Stimulated activated CD8-positive, alpha-beta memory T cell treated with anti-CD3 and anti-CD28 coated beads, Interleukin-7, amount 100 ng/mL, for 24 hours (primary cell): ENCODE measurements at places on chromosomes 6 and 20.

- DNase-seq = no peak
Observed at GRCh38 chr6:127484212-127484863, 25.1 kb upstream of the KIAA0408 start.

- no peak for DNase-seq
Observed at GRCh38 chr6:158769234-158769770, 49.9 kb downstream of the EZR start.

GRCh38 chr6:11121851-11122250 is 10.3 kb upstream of the ERVFRD-1 start:
- no peak for DNase-seq

- DNase-seq = no peak
Observed at GRCh38 chr20:995170-995569, 6.9 kb downstream of the RSPO4 start.

DNA sequence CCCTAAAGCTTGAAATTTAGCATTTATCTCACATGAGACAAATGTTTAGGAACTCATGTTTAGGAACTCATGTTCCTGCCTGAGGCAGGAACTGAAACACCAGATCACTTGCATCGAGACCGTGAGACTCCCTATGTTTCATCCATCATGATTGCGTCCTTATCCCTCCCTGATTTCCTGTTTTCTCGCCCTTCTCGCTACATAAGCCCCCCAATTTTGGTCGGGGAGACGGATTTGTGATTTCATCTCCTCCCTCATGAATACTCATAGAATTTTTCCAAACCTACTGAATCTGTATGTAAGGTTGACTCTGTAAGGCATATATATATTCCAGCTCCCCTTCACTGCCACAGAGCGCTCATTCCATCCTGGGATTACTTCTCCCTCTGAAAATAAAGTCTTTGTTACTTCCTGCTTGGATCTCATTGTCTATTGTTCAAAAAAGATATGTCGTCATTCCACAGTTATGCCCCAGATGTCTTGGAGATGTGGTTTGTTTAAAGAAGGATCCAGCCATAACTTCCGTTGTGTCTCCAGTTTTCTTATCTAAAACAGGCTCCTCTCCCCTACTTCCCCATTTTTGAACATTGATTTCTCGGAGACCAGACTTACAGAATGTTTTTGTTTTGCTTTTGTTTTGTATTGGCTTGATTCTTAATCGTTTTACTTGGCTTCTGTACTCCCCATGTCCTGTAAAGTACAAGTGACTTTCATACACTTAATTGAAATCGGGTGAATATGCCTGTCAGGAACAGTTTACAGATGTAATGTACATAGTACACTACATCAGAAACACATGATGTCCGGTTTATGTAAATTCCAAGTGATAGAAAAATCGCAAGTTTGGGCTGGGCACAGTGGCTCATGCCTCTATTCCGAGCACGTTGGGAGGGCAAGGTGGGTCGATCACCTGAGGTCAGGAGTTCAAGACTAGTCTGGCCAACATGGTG is 118.7 kb downstream of the HFE start:
- DNase-seq = no peak

DNA sequence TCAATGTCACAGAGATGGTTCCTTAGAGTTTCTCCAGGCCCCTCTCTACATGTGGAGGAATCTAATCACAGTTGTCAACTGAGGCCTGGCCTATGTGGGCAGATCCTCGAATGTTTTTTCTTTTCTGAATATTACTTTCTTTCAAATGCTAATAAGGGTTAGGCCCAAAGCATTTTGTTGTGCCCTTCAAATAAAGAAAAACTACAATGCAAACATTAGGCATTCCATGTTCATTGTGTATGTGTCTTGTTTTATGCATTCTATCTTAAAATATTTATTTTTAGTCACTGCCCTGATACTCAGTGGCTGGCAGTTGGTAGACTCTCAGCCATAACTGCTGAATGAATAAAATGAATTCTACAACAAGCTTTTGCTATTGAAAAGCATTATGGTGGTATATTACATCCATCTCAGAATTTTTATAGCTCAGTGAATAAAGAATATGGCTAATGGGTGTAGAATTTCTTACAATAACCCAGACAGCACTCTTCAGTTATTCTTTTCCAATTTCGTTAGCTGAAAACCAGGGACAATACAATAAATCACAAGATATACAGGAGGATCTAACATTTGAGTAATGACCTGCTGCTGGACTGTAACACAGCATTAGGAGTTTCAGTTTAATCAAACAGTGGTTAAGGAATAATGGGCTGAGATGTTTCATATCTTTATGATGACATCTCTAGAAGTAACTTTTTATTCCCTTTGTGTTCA is 28.3 kb downstream of the RGS17 start:
- no peak for DNase-seq

DNA sequence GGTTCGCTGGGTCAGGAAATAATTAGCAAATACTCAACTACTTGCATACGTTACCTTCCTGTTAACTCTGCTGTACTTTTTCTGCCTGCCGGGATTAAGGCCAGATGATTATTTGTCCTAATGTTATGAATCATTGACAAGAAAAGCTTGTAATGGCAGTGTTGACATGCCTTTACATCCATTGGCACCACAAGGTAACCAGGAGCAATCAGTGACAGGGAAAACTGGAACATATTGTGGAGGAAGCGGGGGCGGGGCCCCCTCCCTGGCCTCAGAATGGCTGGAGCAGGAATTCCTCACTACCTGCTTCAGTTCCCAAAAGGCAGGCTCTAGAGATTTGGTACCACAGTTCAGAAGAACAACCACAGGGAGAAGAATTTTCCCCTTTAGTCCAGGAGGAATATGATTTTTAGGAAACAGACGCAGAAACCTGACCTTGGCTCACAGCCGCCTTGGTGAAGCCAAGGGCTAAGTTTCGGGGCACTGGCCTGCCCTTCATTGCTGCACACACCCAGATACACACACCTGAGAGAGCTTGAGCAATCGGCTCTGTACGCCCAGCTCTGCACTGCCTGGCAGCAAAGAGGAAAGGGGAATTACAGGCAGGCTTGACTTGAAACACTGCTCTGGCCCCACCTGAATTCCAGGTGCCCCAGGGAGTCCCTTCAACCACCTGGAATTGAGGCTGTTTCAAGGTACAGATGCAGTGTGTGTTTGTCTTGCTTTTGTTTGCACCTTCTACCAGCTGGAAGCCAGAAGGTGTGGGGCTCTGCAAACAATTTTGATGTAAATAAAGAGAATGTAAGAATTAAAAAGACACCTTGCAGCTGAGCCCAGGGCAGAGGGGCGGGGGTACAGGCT is 89.8 kb downstream of the MYB start:
- DNase-seq = no peak

DNA sequence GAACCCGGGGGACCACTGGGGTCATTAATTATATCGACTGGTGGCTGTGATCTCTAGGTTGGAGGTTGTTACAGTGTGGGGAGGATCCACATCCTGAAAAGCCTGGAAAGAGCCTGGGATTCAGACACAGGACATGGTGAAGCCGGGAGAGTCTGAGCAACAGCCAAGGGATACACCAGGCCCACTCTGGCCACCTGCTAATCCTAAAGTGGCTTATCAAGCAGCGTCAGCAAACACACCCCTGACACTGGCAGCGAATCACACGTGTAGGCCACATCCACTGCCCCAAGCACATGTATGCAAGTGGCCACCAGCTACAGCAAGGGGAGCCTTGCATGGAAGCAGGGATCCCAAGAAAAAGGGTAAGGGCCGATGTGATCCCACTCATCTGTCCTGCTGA is 41.0 kb downstream of the GFOD1 start:
- no peak for DNase-seq

DNA sequence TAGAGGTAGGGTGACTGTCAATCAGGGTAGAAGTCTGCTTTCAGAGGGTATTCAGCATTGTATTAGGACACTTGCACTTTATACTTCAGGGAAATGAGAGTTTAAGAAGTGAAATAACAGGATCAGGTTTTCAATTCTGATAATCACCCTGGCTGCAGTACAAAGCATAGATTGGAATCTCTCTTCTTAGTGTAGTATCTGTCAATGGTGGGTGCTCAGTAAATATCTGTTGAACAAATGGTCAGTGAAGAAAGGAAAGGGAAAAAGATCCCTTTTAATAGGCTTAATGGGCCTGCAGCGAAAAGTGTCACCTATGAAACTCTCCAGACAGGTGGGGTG is 18.7 kb downstream of the TUBB2B start:
- no peak for DNase-seq

- no peak for DNase-seq
Observed at GRCh38 chr20:46835418-46835817, 59.2 kb upstream of the EYA2 start.

GRCh38 chr6:33490198-33490597 is 35.8 kb downstream of the ZBTB9 start:
- no peak for DNase-seq

- no peak for DNase-seq
Observed at GRCh38 chr6:111114482-111114881, 27.2 kb downstream of the SLC16A10 start.

DNA sequence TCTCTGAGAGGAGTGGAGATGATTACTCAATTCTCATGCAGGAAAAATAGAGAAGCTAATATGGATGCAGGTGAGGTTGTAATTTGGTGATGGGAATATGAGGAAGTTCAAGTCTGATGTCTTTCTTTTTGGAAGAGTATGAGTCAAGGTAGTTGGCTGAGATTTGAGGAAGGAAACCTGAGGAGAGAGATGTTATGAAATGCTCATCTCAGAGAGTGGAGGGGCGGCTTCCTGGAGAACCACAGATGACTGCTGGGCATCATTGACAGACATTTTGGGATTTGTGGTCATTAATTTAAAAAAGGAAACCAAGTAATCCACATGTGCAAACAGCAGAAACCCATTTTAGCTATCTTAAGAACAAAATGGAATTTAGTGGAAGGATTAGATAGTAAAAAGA is 72.5 kb upstream of the UST start:
- DNase-seq = no peak

- DNase-seq = no peak
Observed at GRCh38 chr6:80938131-80938530, 814.4 kb downstream of the TENT5A start.

DNA sequence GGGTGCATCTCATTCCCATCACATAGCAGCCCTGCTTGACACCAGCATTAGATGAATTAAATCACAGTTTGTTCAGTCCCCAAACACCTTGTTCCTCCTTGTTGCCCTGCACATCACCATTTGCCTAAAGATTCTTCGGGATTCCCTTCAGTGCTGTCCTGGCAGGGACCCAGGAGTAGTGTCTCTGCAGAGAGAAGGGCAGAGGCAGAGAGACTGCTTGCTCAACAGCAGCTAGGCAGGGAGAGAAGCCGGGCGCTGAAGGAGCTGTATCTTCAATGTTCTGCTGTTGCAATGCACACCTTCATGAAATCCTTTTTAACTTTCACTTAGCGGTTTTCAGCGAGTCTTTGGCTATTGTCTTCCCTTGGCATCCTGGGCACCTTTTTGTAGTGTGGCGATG is 362.9 kb downstream of the FARS2 start:
- DNase-seq = no peak

DNA sequence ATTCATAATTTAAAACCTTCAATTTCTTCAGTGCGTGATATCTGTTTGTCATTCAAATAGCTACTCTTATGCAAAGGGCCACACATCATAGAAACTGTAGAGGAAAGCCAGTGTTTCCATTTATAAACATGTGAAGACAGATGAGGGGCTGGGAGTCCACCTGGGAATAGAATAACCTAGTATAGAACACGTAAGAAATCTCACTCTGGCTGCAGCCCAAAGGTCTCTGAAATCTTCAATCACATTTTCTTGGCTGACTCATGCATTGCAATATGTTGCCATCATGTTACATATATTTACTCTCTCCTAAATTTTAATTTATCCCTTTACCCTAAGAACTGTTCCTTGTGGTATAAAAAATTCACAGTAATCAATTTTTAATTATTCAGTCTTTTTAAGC is 123.2 kb downstream of the ELOVL4 start:
- no peak for DNase-seq

DNA sequence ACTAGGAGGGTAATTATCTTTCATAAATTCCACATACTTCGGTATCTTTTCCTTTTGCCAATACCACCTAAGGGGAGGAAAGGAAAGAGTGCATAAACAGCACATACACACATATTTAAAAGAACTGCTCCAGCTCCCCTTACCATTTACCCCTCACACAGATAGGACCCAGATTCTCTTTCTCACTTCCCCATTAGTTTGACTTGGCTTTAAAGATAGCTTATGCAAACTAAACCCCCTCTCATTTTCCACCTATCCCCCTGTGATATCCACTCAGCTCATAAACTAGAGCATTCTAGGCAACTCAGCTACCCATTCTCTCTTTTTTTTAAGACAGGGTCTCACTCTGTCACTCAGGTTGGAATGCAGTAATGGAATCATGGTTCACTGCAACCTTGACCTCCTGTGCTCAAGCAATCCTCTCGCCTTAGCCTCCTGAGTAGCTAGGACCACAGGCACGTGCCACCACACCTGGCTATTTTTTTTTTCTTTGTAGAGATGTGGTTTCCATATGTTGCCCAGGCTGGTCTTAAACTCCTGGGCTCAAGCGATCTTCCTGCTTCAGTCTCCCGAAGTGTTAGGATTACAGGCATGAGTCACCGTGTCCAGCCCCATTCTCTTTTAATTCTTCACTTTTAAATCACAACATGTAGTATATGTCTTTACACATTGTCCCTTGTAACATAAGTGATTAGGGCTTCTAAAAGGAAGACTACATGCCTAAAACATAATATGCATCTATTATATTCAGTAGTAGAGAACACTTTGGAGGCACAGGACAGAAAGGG is 4.0 kb downstream of the FUCA2 start:
- no peak for DNase-seq

DNA sequence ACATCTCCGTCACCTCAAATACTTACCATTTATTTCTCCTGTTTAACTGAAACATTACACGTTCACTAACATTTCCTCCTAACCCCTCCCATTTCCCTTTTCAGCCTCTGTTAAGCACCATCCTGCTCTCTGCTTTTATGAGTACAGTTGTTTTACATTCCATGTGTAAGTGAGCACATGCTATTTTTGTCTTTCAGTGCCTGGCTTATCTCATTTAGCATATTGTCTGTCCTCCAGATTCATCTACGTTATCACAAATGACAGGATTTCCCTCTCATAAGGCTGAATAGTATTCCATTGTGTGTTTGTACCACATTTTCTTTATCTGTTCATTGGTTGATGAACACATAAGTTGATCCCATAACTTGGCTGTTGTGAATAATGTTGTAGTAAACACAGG is 22.7 kb downstream of the TAF11 start:
- no peak for DNase-seq

DNA sequence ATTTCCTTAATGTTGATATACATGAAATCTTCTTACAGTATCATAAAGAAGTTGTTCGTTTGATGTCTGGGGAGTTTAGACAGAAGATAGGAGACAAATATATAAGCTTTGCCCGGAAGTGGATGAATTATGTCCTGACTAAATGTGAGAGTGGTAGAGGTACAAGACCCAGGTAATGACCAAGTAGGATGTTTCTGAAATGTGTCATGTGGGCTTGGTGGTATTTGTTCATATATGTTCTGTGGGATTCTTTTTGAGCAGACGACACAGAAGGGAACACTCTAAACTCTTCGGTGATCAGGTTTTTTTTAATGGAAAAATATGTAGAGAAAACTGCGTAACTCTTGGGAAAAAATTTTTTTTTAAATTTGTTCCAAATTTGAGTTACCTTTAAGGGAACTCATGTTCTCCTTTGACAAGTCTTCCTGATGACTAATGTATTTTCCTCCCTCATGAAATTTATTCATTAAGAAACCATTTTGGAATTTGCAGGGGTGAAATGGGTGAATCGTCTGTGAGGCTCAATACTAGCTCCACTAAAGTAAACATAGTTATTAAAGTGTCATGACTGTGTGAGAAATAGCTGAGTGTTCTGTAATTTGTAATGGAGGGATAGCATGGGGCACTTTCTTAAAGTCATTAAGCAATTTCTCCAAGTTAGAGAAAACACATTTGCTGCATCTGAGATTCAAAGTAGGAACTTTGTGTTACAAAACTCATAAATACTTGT is 100.6 kb downstream of the MAP3K4 start:
- DNase-seq = no peak

GRCh38 chr6:40328386-40328985 is 258.7 kb downstream of the LRFN2 start:
- no peak for DNase-seq
